ENCODE measurements at places on chromosomes 3 and 15.

- DNase-seq = no peak
These were observed 47.2 kb downstream of the FAM227B start for GRCh38 chr15:49573421-49573820.

- DNase-seq = no peak
These were observed 16.3 kb downstream of the MORF4L1 start for GRCh38 chr15:78889000-78889399.

GRCh38 chr15:81301385-81301784 is 22.6 kb downstream of the STARD5 start:
- no peak for DNase-seq

- DNase-seq = no peak
These were observed 223.3 kb upstream of the TPRG1 start for GRCh38 chr3:188948281-188948996.

DNA sequence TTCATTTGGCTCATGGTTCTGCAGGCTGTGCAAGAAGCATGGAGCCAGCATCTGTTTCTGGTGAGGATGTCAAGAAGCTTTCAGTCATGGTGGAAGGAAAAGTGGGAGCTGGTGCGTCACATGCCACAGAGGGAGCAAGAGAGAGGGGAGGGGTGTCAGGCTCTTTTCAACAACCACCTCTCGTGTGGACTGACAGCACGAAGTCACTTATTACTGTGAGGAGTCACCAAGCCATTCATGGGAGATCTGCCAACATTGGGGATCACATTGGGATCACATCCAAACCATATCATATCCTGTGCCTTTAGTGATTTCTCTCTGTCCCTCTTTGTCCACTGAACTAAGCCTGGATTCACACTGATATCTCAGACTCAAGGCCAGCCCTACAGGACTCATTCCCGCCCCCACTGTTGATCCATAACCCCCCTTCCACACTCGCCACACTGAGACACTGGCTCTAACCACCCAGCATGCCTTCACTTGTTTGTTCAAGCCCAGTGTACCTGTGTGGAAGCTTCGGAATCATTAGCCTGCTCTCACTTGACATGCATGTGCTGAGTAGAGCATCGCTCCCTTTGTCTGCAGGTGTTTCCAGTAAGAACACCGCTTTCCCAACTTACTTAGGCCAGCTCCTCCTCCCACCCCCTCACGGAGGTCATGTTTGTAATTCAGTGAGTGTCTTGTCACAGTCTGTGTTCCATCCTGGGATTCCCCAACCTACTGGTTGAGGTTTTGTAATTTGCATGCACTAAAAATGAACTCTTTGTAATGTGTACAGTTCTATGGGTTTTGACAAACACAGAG is 132.2 kb downstream of the KLF13 start:
- no peak for DNase-seq

GRCh38 chr3:21551019-21551418 is 200.0 kb downstream of the ZNF385D start:
- DNase-seq = no peak

- DNase-seq = no peak
These were observed 891 bp downstream of the RFT1 start for GRCh38 chr3:53129344-53129743.

- no peak for DNase-seq
These were observed 224.0 kb upstream of the RGMA start for GRCh38 chr15:93312891-93313486.

- DNase-seq = no peak
These were observed 2.4 kb upstream of the LARP6 start for GRCh38 chr15:70856177-70856883.

- DNase-seq = no peak
These were observed 8.2 kb downstream of the C3orf22 start for GRCh38 chr3:126550488-126551051.

DNA sequence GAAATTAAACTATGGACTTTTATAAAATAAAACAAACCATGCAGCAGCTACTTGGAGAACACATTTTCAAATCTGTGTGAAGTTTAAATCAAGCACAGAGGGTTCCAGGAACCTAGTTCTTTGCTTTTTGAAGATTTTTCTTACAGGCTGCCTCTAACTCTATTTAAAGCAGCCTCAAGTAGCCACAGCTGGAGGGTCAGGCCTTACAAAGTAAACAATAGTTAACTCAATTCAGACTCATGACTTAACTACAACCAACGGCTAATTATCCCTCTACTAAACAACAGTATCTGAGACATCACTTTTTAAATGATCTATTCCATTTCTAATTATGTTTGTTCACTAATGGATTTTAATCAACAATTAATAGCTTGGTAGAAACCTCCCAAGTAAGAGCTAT is 9.8 kb downstream of the LRIG1 start:
- no peak for DNase-seq

DNA sequence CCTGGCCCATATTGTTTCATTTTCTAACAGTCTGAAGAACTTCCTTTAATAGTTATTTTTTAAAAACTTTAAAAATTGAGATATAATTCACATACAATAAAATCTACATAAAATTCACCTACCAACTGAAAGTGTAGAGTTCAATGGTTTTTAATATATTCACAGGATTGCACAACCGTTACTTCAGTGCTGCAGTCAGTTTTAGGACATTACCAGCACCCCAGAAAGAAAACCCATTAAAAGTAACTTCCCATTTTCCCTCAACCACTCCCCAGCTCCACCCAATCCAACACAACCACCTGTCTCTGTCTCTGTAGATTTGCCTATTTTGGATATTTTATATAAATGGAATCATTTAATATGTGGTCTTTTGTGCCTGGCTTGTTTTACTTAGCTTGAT is 29.6 kb downstream of the MGA start:
- no peak for DNase-seq

DNA sequence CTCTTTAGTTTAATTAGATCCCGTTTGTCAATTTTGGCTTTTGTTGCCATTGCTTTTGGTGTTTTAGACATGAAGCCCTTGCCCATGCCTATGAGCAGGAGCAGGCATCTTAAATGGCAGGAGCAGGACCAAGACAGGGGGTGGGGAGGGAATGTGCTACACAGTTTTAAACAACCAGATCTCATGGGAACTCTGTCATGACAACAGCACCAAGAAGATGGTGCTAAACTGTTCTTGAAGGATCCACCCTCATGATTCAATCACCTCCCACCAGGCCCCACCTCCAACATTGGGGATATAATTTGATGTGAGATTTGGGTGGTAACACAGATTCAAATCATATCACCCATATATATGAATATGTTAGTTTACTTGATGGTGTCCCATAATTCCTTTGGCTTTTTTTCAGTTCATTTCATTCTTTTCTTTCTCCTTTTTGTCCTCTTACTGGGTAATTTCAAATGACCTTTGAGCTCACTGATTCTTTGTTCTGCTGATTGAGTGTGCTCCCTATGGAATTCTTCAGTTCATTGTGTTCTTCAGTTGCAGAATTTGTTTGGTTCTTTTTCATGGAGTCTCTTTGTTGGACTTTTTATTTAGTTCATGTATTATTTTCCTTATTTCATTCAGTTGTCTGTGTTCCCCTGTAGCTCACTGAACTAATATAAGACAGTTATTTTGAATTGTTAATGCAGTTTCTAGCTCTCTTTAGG is 62.6 kb downstream of the DOCK3 start:
- no peak for DNase-seq

- no peak for DNase-seq
These were observed 297.9 kb downstream of the OXSM start for GRCh38 chr3:26087751-26088150.

DNA sequence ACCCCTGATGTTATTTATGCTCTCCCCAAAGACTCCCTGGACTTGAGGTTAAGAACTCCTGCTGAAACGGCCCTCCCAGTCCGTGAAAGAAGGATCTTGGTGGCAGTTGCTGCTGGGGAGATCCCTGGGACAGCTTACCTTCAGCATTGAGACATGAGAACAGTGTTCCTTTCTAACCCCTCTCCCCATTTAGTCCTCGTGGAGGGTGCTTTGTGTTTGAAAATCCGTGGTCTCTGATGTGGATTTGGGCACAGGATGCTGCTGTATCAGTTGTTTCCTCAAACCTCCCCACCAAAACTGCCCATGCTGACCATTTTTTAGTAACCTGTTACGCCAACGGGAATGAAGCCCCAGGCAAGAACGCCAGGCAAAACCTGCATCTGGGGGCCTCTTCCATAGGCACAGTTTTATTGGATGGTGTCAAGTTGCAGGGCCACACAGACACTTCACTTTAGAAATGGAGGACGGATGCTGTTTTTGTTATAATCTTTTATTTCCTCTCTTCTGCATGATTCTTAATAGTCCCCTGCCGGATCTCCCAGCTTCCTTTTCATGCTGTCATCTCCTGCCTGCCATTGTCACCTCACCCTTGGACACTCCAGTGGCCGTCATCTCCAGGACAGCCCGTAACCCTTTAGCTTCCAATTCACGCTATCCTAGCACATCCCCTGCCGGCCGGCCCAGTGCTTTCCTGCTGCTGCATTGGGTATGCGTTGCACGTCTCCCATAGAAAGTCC is 31.7 kb upstream of the CEMIP start:
- no peak for DNase-seq

- DNase-seq = no peak
These were observed at the start of gene KBTBD12 for GRCh38 chr3:127915115-127915936. Gene KBTBD12 (plus strand): TSS chr3:127915232. CDS start chr3:127923062, 7,830 bp downstream.

DNA sequence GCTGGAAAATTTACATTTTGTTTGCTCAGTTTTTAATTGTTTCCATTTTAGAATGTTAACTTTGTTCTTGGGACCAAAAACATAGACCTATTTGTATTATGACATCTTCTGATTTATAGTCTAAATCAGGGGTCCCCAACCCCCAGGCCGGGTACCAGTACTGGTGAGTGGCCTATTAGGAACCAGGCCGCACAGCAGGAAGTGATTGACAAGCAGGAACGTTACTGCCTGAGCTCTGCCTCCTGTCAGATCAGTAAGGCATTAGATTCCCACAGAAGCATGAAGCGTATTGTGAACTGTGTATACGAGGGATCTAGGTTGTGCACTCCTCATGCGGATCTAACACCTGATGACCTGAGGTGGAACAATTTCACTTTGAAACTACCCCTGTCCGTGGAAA is 51.9 kb downstream of the GHSR start:
- DNase-seq = no peak

DNA sequence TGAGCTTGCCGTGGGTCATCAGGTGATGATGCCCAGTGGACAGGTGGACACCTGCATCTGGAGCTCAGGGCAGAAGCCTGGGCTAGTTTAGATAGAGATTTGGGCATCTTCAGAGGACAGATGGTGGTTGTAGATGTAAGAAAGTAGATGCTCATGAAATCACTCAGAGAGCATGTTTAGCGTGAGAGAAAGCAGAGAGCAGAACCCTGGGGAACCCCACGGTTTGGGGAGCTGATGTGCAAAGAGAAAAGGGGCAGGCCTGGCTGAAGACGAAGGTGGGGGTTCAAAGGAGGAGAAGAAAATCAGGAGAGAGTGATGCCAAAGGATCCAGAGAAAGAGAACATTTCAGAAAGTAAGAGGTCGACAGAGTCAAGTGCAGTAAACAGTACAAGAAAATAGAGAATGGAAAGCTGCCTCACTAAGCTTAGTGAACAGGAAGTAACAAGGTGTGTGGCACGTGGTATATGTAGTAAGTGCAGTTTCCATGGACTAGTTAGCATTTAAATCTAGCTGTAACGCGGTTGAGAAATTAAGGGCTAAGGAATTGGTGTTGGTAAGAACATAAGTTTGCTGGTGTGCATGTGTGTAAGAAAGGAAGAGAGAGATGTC is 13.5 kb downstream of the TIGIT start:
- no peak for DNase-seq

DNA sequence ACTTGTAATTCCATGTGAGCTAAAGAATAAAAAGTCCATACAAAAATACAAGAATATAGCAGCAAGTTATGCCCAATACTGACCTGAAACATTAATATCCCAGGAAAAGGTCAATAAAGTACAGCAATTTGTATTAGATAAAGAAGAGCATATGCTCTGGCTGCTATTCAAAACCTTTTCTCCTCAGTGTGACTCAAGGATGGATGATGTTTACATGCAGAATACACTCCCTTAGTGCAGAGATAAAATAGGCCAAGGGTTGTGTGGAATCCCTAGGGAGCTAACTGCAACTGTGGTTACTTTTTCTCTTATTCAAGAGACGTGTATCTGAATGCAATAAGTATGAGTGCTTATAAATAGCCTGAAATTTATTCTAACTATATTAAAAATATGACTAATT is 78.7 kb downstream of the SLC9A9 start:
- no peak for DNase-seq

GRCh38 chr15:33068511-33068990 is 126.0 kb downstream of the FMN1 start:
- DNase-seq = no peak

DNA sequence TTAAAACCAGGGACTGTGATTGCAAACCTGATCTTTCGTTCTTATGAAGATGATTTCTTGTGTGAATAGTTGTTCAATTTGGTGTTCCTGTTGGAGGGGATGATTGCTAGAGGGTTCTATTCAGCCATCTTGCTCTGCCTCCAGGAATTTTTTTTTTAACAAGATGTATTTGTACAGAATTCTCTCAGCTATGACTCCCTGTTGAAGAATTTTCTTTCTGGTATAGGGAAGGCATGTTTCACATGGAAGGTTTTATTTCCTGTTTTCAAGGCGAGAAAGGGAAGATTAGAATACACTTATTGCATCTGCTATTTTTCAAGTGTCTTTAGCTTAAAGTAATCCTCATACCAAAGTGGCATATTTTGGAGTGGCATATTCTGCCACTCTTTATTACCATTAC is 5.6 kb upstream of the LRRC34 start:
- no peak for DNase-seq

GRCh38 chr15:72047020-72047419 is 70.9 kb downstream of the MYO9A start:
- no peak for DNase-seq

DNA sequence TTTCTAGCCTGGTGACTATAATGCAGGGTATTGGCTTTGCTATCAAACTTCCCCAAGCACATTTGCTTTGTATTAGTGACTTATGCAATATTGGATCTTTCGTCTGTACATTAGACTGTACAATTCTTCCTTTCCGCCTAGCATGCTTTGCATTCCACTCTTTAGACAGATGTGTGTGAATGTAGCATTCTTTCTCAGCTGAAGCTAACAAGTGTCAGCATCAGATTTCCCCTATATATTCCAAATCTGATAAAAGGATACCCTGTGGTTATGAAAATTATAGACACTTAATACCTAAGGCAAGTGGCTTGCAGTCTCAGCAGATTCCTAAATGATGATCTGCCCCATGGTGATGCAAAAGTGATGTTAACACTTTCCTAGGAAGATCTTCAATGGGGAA is 360.1 kb downstream of the CNTN4 start:
- no peak for DNase-seq

DNA sequence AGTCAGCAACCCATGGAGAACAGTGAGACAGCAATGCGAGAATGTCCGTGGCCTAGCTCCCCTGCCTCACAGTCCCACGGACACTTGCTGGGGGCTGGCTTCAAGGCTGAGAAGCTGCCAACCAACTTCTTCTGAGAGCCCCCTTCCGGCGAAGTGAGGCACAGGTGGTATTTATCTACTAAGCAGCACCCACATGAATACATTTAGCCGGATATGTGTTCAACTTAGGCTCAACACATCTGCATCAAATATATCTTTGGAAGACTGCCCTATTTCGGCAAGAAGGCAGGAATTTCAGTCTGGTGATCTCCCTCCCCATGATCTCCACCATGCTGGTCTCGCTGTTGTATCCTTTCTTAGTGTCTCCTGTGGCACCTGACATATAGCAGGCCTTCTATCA is 340.9 kb upstream of the NR2E3 start:
- DNase-seq = no peak
